ENCODE measurements at places on chromosomes 3 and 15. TPM values are rescaled to one million over a fixed set of nuclear protein-coding genes. Genes with fewer than 3 reads are reported as not detected.

The DUOX1 gene
- total RNA-seq, result 7.2 TPM

The MYD88 gene
- total RNA-seq, result 33.1 TPM

The PTX3 gene
- total RNA-seq, result 35.6 TPM

The SLMAP gene
- total RNA-seq, result 93.0 TPM

The GOLGA8N gene
- 9.9 TPM for total RNA-seq

The ATP10A gene
- total RNA-seq, result 0.18 TPM

The CD96 gene
- total RNA-seq, result 0.20 TPM

The IMPG2 gene
- total RNA-seq, result 0.59 TPM

The PLCD1 gene
- total RNA-seq, result 19.0 TPM

The EDEM1 gene
- 26.0 TPM for total RNA-seq

DNA sequence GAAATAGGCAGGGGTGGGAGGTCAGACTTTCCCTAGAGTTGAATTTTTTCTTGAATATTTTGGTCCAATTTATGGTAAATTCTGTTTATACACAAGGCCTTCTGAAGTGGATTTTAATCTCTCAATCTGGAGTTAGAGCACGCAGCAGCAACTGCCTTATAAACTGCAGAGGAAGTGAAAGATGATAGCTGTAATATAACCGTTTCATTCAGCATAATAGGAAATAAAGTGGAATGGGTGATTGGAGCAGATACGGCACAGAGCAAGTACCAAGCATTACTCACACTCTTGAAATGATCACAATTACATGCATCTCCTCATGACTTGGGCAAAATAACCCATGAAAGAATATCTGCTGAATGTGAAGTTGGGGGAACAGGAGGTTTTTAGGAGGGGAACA lies 106.8 kb downstream of the ARRDC4 start:
- no peak for DNase-seq

DNA sequence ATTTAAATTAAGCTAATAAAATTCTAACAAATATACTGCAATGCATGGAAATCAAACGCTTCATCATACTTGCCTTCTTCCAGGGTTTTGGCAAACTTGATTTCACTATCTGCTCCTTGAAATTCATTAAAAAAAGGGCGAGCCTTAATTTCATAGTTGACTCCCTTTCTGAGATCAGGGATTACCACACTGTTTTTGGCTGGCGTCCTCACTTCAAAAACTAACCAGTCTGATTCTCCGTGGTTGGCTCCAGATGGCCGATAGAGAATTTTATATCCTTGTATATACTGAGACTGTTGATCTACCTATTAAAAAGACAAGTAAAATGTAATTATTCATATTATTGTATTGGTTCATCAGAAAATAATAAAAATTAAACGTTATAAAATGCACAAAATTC lies 1106.8 kb downstream of the ROBO1 start:
- no peak for DNase-seq

DNA sequence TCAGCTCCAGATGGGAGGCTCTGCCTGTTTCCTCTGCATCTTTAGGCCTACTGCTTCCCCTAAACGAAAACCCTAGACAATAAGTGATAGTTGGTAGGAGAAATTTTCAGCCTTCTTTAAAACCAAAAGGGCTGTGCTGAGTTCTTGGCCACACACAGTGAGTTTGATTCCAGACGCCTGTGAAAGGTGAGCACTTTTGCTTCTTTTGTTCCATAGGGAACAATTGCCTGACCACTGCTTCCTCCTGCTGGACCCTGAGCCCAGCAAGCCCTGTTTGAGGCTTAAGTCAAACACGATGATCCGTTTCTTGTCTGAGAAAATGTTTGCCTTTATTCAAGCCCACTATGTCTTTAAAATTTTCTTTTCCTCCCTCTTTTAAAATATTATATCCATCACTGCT lies 493.9 kb downstream of the ZIC1 start:
- no peak for DNase-seq

- no peak for DNase-seq
Observed at GRCh38 chr3:23663661-23664186, 142.0 kb upstream of the UBE2E1 start.

DNA sequence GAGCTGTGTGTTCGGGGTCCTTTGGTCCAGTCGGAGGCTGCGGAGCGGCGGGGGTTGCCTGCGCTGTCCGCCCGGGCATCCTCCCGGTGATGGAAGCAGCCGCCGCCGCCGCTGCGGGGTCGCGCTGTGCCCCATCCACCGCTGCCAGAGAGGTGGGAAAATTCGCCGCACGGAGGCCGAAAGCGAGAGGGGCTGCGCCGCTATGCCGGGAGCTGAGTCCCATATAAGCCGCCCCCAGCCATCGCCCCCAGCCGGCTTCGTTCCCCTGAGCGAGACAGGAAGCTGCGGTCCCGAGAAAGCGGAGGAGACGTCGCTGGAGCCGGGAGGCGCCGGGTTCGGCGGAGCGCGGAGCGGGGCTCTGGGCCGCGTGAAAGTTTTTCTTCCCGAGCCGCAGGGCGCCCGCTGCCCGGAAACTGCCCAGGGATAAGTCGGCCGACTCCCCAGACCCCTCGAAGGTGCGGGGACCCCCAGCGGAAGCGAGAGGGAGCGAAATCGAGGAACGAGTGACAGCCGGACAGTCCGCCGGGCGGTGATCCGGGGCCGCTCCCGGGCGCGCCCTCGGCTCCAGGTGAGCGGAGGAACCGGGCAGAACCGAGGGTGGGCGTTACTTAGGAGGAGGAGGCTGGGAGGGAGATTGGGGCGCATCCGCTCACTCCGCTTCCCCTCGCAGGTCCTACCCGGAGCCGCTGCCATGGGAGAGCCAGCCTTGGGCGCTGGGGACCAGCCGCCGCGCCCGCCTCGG lies 574 bp downstream of the CHST2 start:
- no peak for DNase-seq

DNA sequence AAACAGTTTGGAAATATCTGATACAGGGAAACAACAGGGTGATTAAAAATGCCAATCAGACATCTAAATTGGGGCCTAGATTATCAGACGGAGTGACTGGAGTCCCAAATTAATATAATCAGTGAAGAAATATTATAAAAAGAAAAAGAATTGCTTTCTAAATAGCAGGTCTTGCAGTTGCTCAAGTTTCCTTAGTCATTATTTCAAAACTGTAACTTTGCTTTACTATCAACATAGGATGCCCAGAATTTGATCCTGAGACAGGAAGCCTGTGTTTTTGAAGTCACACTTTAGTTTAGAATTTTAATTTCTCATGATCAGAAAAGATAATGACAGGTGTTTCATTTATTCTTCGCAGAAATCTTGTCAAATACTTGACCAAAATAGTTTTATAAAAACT lies 105.9 kb downstream of the IL1RAP start:
- DNase-seq, result no peak

GRCh38 chr3:66534304-66534845 lies 33.6 kb upstream of the LRIG1 start:
- DNase-seq, result no peak

- DNase-seq, result no peak
Observed at GRCh38 chr15:34436126-34436955, 1.3 kb downstream of the GOLGA8A start.

GRCh38 chr3:187027531-187028278 lies 97.4 kb downstream of the ST6GAL1 start:
- no peak for DNase-seq

DNA sequence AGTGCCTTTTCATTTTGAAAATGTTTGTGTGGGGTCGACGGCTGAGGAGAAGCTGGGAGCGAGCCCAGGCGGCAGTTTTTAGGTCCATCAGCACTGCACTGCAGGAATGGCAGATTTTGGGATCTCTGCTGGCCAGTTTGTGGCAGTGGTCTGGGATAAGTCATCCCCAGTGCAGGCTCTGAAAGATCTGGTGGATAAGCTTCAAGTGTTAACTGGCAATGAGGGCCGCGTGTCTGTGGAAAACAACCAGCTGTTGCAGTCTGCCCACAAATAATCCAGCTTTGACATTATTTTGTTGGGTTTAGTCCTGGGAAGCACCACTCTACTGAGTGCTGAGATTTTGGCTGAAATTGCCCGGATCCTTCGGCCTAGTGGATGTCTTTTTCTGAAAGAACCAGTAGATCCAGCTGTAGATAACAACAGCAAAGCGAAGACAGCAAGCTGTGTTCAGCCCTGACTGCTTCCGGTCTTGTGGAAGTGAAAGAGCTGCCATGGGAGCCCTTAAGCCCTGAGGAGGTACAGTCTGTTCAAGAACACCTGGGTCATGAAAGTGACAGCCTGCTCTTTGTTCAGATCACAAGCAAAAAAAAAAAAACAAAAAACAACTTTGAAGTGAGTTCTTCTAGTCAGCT lies 13.1 kb upstream of the ANP32A start:
- no peak for DNase-seq

- no peak for DNase-seq
Observed at GRCh38 chr3:128706086-128706615, 19.8 kb upstream of the RAB7A start.

DNA sequence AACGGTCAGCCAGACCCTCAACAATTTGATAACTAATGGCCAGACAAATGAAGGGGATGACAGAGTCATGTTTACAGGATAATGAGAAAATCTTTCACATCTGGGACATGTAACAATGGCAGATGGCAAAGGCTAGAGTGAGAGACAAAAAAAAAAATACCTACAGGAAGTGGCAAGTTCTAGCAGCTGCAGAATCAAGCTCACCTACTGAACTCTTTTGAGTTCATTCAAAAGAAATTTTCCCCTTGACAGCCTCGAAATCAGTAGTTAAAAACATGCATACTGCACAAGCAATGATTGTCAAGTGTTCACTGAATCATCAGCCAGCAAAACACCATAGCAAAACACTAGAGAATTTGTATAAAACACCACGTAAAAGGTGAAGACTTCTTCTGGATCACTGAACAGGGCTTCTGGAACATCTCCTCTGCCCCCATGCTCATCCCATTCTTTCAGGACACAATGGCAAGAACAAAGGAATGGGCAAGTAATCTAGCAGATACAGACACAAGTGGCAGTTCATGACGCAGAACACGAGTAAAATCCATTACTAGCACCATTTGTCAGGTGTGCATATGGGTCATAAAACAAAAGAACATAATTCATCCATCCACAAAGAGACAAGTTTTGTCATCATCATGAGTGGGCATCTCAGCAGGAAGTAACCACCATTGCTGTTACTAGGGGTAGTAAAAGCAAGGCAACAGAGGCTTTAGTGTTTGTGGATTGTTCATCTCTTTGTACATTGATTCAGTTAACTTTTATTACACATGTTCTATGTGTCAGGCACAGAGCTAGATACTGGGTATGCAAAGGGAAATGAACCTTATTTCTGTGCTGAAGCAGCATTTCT lies 13.8 kb upstream of the KCNMB2 start:
- DNase-seq, result no peak

- no peak for DNase-seq
Observed at GRCh38 chr3:63387568-63387967, 109.5 kb downstream of the SYNPR start.

GRCh38 chr15:99951511-99951910 lies 218.3 kb upstream of the LYSMD4 start:
- DNase-seq, result peak; percentile 17

DNA sequence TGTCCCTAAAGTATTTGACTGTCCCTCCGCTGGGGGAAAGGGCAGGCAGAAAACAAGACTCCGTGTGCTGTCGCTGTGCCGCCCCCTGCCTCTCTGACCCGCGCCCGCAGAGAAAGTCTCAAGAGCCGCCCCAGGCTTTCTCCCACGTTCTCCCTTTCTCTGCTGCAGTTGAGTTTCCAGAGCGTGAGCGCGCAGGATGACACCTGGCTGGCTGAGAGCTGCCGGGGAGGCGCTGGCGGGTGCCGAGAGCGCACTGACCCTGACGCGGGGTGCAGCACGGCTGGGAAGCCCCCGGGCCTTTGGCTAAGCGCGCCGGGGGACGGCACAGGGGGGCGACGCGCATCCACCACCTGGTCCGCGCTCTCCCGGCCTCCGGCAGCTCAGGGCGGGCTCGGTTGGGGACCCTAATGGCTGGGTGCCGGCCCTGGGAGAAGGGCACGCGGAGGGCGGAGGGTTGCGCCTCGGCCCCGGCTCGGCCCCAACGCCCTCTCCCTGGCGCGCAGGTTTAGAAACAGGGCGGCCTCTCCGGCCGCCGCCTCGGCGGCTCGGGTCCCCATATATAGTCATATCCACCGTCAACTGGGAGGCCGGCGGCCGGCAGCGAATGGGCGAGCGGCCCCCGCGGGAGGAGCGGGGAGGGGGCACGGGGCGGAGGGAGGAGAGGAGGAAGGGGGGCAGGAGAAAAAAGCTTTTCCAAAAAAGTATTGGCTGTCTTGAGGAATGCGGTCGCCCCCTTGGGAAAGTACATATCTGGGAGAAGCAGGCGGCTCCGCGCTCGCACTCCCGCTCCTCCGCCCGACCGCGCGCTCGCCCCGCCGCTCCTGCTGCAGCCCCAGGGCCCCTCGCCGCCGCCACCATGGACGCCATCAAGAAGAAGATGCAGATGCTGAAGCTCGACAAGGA lies at the start of gene TPM1:
Gene TPM1, plus strand, starts transcription at position 774 of the 903 bp plus-strand sequence. Its CDS starts 83 bp downstream, at position 857.
- DNase-seq, result peak; percentile 85

GRCh38 chr15:64284042-64284441 lies 71.9 kb downstream of the CSNK1G1 start:
- no peak for DNase-seq
